ENCODE measurements at places on chromosomes 16 and 17.

GRCh38 chr17:54974759-54975158 is 6.2 kb downstream of the STXBP4 start:
- no peak for DNase-seq

- DNase-seq, result no peak
Observed at GRCh38 chr16:50534091-50534490, 14.1 kb upstream of the NKD1 start.

- DNase-seq, result no peak
Observed at GRCh38 chr17:11366272-11366850, 125.3 kb downstream of the SHISA6 start.

- no peak for DNase-seq
Observed at GRCh38 chr17:66283971-66284370, 18.4 kb upstream of the PRKCA start.

- DNase-seq, result no peak
Observed at GRCh38 chr17:32940706-32941390, 12.9 kb downstream of the TMEM98 start.

DNA sequence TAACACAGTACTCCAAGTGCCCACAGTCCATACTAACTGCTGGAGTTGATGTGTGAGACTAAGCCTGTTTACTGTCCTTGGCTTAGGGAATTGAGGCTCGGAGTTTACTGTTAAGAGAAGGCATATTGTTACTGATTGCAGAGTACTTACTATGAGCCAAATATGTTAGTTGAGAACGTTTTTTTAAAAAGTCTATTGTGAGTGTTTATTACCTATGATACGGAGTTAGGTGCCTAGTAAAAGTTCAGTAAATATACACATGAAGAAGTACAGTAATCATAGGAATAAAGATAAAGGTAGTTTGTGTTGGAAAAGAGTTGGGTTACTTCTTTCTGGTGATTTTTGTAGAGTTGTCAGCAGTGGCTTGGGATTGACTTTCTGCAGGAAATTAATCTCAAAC is 25.4 kb downstream of the ZNRF1 start:
- no peak for DNase-seq

- no peak for DNase-seq
Observed at GRCh38 chr17:75876190-75876937, 2.0 kb downstream of the TRIM47 start.

- peak; percentile 81 for DNase-seq
Observed at GRCh38 chr16:86343027-86343795, 167.1 kb upstream of the FOXF1 start.

DNA sequence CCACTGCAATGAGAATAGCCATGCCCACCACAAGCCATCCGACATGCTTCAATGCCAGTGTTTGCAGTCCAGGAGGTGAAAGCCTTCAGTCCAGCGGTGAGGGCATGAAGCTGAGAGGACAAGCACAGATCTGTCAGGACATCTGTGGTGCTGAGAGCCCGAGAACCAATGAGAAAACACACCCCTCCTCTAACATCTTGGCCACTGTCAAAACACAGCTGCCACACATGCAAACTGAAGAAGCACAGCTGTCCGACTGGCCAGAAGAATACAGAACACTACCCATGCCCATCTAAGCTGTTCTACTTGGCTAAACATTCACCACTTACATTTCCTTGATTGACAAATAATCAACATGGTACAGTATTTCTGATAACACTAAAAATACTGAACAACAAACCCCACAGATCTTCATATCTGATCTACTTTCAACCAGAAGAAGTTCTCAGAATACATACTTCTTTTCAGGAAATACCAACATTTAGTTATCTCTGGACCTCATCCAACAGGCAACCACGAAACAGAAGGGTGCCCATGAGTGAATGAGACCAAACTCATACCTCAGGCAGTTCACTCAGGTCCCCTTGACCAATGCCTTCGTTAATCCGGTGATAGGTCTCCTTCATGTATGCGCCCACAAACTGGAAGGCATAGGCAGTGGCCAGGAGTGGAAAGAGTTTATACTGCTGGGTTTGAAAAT is 10.2 kb upstream of the FBF1 start:
- no peak for DNase-seq

DNA sequence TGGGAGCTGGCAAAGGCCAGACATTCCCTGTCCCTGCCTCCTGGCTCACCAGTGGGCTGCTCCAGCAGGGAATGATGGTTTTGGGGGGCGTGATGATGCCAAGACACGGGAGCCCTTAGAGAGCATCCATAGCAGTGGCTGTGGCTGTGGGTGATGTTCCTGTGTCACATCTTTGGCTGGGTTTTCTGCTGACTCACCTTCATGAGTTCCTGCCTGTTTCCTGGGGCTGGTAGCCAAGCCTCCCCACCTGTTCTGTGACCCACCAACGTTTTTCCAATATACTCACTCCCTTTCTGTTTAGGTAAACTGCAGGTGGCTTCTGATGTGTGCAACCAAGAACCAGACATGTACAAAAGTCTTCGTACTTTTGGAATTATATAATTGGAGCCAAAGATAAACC is 16.5 kb upstream of the NF1 start:
- no peak for DNase-seq

DNA sequence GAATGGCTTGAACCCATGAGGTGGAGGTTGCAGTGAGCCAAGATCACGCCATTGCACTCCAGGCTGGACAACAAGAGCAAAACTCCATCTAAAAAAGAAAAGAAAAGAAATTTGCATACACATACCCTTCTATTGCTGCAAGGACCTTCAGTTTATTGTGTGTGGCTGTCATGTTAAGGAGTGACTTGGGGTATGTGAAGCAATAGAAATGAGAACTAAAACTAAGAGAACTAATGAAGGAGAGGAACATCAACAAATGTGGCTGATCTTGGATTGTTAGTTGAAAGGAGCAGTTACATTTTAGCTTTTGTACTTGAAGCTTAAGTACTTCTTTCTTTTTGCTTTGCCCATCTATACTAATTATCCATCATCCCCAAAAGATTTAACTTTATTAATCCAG is 12.7 kb upstream of the NSRP1 start:
- DNase-seq, result no peak

DNA sequence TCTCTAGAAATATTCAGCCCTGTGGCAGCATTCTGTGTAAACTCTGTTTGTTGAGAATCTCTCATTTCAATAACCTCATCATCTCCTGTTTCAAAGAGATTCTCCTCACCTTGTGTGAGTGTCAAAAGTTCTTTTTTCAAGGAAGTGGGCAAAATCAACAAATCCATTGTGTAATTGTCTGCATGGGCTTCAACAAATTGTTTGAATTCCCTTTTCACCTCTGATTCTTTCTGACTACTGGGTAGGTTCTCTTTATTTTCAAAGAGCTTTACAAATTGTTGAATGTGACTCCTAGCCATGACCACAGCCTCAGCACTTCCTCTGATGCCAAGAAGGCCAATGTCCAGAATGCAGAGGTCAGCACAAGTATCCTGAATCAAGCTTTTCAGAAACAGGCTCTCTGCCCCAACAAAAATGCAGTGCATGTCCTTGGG is 48.0 kb downstream of the N4BP1 start:
- no peak for DNase-seq

GRCh38 chr16:10881479-10882030 is 4.6 kb downstream of the CIITA start:
- no peak for DNase-seq

DNA sequence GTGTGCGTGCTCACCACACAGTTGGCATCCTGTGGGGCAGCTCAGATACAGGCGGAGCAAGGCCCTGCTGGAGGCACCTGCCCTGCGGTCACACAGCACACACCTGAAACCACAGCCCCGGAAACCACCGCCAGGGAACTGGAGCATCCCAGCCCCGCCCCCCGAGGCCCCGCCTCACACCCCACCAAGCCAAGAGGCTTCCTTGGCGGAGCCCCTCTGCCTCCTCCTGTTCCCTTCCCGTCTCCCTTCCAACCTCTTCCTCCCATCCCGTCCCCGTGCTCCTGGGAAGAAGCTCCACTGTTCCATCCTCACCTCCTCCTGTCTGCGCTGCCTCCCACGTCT is 205.5 kb downstream of the NTN1 start:
- no peak for DNase-seq

DNA sequence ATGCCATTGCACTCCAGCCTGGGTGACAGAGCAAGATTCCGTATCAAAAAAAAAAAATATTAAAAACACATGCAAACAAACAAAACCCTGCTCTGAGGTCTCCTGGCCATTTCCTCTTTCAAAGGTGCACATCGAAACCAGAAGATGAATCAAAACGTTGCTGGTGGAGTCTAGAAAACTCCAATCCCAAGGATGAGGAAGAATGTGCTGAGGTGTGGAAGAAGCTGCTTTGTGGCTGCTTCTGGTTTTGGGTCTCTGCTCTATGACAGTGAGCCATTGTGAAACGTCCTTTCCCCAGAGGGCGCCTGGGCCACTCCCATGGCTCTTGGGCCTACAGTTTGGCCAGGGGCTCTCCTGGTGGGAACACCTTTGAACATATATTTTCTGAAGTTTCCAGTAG is 112.6 kb downstream of the IRF8 start:
- no peak for DNase-seq

DNA sequence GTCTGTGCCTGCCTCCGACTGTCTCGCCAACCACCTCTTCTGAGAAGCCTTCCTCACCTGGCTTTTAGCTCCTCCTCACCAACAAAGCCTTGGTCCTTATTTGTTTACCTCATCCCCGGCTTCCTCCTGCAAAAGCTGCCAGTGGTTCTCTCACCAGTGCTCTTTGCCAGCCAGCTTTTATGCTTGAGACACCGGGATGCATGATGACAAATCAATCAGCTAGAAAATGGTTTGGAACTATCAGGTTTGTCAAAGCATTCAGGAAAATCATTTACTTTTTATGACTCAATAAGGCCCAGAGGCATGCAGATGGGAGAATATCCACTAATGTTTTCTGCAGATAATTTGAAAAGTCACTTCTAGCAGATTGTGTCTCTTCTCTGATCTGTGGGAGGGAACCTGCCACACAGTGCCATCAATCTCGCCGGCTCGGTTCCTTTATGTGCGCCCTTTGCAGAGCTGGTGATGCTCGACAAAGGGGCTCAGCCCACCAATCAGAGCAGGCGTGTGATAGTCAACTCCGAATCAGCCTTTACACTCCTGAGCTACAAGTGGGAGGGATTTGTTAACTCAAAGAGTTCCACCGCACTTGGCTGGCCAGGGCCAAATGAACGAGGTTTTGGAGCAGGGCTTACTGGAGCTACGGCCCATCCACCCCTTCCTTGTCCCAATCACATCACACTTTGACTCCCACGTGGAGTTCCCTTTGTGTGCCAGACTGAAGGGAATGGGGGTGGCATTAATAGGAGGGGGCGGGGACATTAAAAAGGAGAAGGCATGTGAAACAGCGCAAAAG is 85.8 kb downstream of the MRC2 start:
- no peak for DNase-seq

GRCh38 chr16:71339236-71340171 is 19.0 kb upstream of the CALB2 start:
- DNase-seq, result no peak

GRCh38 chr17:2058586-2059546 is 4.0 kb downstream of the HIC1 start:
- DNase-seq, result no peak

- peak; percentile 17 for DNase-seq
Observed at GRCh38 chr16:56547949-56548567, 16.8 kb upstream of the MT4 start.

DNA sequence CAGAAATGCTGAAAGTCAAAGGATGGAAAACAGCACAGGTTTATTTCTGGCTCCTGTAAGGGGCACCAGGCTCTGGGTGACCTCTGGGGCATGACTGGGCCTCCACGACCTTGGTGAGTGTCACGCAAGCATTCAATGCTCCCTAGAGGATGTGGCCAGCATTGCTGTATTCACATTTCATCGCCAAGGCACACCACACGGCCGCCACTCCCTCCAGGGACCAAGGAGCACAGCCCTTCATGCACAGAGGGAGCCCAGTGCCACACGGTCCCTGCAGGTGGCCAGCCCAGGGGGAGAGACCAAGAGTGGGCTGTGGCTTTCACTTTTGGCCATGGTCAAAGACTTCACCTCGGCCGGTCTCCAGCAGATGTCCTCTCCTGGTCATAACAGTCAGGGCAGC is 137.4 kb upstream of the TNRC6C start:
- no peak for DNase-seq

DNA sequence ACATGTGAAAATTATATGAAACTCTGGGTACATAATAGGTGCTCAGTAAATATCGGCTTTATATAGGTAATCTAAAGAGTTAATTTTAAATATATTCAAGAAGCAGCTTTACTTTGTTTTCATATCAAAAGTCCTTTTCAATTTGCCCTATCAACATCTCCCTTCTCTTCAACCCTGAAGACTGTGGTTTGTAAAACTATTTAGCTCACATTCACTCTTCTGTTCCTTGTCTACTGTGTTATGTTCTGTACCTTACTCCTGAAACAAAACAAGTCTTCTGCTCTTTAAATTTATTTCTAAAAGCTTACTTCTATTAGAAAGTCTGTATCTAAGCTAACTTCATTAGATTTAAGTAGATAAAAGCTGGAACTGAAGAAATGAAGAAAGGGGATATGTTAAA is 301.7 kb upstream of the PMFBP1 start:
- no peak for DNase-seq

DNA sequence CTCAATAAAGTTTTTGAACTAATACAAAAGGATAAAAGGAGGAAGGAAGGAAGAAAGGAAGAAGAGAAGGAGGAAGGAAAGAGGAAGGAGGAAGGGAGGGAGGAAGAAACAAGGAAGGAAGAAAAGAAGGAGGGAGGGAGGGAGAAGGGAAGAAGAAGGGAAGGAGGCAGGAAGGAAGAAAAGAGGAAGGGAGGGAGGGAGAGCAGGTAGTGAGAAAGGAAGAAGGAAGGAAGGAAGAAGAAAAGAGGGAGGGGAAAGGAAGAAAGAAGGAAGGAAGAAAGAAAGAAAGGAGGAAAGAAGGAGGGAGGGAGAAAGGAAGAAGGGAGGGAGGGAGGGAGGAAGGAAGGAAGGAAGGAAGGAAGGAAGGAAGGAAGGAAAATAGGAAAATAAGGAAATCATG is 263.8 kb upstream of the C16orf82 start:
- DNase-seq, result no peak

DNA sequence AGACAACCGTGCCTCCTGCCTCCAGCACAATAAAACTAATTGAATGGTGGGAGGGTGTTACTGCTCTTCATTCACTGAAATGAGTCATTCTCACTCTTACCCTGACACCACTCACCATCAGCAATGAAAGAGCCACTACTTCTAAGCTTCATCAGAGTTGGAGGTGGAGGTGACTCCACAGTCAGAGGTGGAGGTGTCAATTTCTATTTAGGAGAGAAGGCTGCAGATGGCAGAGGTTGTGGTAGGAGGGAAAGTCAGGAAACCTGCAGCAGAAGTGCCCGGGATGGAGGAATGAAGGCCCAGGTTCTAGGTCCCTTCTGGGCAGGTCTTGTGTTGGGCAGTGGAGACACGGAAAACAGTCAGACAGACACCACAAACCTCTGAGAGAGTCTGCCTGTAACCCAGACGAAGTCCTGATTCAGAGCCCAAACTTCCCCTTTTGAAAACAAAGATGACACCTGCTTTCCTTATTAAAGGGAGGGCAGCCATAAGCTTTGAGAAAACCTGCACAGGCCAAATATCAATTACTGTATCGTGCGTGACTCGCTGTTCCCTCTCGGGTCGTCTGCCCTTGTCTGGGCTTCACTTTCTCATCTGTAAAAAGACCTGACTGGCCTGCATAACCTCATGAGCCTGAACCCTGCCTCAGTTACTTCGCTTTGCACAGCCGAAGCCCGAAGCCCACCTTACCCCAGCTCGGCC is 668 bp downstream of the ATPAF2 start:
- peak; percentile 38 for DNase-seq

All from ELR (cell line).